WTC11 (cell line): ENCODE measurements at places on chromosomes 5 and 9. TPM values are rescaled to one million over a fixed set of nuclear protein-coding genes. Genes with fewer than 3 reads are reported as not detected.

Gene FOXD4L4
- total RNA-seq = 0.14 TPM in 1 of 3 replicates, not detected in the others

Gene UBAP2
- 55.5 to 63.9 TPM (median 55.6 TPM) in 3 replicates for total RNA-seq

Gene FOXI1
- not detected in 3 replicates for total RNA-seq

Gene PCA3
- not detected in 3 replicates for total RNA-seq

GRCh38 chr9:70117835-70118319 lies 74.2 kb downstream of the MAMDC2 start:
- no peak for DNase-seq

Gene TRIM7
- 0.64 to 1.4 TPM (median 0.98 TPM) in 3 replicates for total RNA-seq

Gene JAKMIP2
- total RNA-seq = 10.9 to 11.9 TPM (median 11.8 TPM) in 3 replicates

DNA sequence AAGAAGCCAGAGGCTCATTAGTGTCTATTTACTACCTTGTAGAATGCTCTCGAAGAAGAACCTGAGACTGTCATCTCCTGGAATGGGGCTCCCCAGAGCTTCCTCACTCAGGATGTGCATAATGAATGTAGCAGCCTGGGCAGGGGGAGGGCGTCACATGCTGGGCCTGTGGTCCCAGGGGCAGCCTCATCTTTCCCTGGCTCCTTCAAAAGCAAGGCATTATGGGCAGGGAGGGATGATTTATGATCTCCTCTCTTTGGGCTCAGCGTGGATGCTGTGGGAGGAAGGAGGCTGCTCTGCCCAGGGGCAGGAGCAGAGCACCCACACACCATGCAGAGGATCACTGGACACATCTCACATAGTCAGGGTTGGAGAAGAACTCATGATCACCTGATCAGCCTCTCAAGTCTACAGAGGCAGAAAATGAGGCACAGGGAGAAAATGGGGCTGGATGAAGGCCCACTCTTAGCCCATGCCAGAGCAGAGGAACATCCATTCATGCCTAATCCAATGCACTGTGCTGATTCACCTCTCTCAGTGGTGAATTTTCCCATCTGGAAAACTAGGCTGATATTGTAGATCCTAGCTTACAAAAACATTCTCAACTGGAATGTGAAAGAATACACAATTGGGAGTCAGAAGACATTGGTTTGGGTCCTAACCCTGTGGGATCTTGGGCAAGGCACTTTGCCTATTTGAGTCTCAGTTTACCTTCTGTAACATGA lies 173.7 kb downstream of the CARTPT start:
- peak; percentile 22 for DNase-seq

GRCh38 chr5:138911441-138911840 lies 36.3 kb upstream of the LRRTM2 start:
- no peak for DNase-seq

Gene DPYSL3
- total RNA-seq = 329 to 358 TPM (median 338 TPM) in 3 replicates

DNA sequence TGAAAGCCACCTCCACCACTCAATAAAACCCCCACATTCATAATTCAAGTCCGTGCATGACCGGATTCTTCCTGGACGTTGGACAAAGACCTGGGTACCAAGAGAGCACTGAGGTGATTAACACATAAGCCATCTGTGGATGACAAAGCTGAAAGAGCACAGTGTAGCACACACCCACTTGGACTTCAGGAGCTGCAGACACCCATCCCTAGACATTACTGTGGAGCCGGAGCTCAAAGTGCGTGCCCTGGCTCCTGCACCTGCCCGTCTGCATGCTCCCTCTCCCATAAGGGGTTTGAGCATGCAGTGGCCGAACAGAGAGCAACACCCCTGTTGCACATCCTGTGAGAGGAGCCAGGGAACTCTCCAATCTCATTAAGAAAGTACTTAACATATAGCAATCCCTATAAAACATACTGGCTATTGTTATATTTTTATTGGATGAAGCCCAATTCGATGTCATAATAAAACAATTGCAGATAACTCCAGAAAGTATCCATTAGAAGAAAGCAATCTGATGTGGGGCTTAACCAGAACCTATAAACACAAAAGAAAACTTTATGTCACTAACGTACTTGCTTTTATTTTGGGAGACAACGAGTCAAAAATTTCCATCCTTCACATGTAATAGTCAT lies 1174.2 kb upstream of the C9orf72 start:
- DNase-seq = no peak

- DNase-seq = no peak
These were observed 219.3 kb upstream of the TRIM32 start for GRCh38 chr9:116467740-116468351.

- DNase-seq = no peak
These were observed 152.2 kb downstream of the TMEM167A start for GRCh38 chr5:82925061-82925411.

- DNase-seq = peak; percentile 26
These were observed 505.3 kb downstream of the CCDC171 start for GRCh38 chr9:16058131-16058549.

Gene PCDHGA5
- 2.0 to 2.5 TPM (median 2.4 TPM) in 3 replicates for total RNA-seq

DNA sequence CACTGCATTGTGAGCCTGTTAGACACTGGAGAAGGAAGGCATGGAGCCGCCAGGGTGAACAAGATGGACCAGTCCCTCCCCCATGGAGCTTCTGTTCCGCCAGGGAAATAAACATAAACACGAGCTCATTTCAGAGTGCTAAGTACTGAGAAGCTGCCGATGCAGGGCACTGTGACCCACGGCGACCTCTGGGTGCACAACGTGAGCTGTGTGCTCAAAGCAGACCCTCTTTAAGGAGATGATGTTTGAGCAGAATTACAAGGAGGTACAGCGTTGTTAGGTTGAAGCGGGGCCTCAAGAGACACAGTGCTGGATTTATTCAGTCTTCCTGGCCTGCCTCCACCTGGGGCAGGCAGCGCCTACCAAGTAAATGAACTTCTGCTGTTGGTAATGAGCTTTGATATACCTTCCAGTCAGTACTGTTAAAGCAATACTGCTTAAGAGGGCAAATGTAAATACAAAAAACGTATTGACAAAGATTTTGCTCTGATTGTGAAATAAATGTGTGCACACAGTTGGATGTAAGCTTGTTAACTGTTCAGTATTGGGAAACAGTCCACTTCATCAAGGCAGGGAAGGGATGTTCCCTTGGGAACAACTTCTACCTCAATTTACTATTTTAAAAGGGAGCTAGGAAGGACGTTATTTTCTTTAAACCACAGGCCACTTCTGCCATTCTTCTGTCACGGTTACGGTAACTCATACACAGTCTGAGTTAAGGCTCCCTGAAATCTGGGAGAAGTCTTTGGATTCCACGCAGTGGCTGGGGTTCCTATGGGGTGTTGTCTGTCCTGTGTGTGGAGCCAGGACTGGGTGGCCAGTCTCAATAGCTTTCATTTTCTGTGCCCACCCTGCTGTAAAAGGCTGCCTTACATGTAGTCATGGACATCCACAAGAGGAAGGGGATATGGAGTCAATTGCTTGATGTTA lies 48.9 kb upstream of the DMRT1 start:
- no peak for DNase-seq

GRCh38 chr5:54769072-54769471 lies 216.3 kb downstream of the ESM1 start:
- DNase-seq = no peak

Gene PCDHA6
- total RNA-seq = 2.0 to 2.4 TPM (median 2.4 TPM) in 3 replicates

Gene PDGFRB
- 5.0 to 7.9 TPM (median 5.1 TPM) in 3 replicates for total RNA-seq

Gene CCNI2
- total RNA-seq = 1.1 to 1.7 TPM (median 1.6 TPM) in 3 replicates

Gene LIX1
- total RNA-seq = not detected in 3 replicates

Gene NFX1
- 25.4 to 30.9 TPM (median 26.5 TPM) in 3 replicates for total RNA-seq

Gene KCNN2
- total RNA-seq = 11.9 to 13.1 TPM (median 12.0 TPM) in 3 replicates

DNA sequence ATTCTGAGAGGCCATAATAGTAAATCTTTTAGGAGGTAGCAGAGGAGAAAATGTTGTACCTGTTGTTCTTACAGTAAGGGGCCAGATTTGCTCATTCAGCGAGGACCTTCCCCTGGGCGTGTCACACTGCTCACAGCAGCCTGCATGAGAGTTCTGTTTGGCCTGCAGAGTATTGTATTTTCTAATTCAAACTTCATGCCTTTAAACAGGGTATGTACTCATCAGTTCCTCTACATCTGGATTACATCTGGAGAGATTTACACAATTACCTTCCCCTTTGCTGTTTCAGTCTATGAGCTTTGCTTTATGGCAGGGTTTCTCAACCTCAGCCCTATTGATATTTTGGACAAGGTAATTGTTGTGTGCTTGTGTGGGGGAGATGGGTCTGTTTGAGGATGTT lies 170.9 kb upstream of the STK32A start:
- no peak for DNase-seq

Gene PROB1
- 2.5 to 3.3 TPM (median 3.2 TPM) in 3 replicates for total RNA-seq

- DNase-seq = no peak
These were observed 1108.3 kb upstream of the DMAC1 start for GRCh38 chr9:8907868-8908267.

DNA sequence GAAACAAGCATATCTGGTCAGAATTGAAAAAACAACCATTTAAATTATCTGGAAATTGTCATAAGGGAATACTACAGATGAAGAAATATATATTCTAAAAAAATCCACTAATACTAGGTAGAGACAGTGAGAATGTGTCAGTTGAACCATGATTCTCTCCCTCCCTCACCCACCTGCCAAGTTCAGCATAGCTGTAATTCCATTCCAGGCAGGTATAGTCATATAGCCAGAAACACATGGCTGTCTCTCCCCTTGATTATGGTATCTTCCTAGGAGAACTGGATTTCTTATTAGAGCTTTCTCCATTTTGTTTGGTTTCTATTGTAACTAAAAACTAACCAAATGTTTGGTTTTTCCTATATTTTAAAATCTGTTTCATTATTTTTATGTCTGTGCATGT lies 509.2 kb downstream of the CDH10 start:
- DNase-seq = no peak

Gene IRF1
- total RNA-seq = 8.8 to 9.8 TPM (median 9.4 TPM) in 3 replicates

DNA sequence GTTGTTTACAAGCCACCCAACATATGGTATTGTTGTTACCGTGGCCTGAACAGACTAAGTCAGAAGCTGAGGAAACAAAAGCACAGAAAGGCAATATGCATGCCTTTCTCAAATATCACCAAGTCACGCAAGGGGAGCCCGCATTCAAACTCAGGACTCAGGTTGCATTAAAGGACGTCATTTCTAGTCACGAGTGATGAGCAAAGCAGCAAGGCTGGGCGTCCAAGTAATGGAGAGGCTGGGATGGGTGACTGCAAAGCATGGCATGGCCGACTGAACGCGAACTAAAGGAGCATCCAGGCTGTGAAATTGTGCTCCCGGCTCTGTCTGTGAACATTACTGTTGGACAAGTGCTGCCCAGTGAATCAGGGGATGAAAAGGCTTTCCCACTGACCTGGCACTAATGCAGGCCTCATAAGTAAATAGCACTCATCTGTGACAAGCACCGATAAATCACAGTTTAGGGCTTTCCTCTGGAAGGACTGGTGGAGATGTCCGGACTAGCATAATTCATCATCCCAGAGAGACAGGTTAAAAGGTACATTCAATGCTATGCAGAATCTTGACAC lies 202.8 kb downstream of the SPOCK1 start:
- DNase-seq = no peak

- DNase-seq = no peak
These were observed 147.6 kb downstream of the AUH start for GRCh38 chr9:91214086-91214485.

Gene SLC25A46
- 19.2 to 20.7 TPM (median 20.5 TPM) in 3 replicates for total RNA-seq

Gene CCDC152
- total RNA-seq = 15.1 to 19.0 TPM (median 18.8 TPM) in 3 replicates

- no peak for DNase-seq
These were observed 60.1 kb upstream of the BASP1 start for GRCh38 chr5:17157294-17157693.
